Kidney epithelial cell (primary cell): ENCODE measurements at places on chromosomes 7 and 10. TPM values are rescaled to one million over a fixed set of nuclear protein-coding genes. Genes with fewer than 3 reads are reported as not detected.

Gene SCIN
- 8.6 and 14.7 TPM in 2 replicates for total RNA-seq

- no peak for DNase-seq
Measured at GRCh38 chr10:86730227-86730626, 26.2 kb upstream of the BMPR1A start.

GRCh38 chr7:130154501-130155317 lies 50.5 kb downstream of the TMEM209 start:
- no peak for DNase-seq

- DNase-seq: no peak
Measured at GRCh38 chr10:45437587-45438465, 63.8 kb downstream of the ALOX5 start.

Gene ADGRA1
- total RNA-seq: not detected in 2 replicates

Gene HELLS
- total RNA-seq: 18.9 and 28.7 TPM in 2 replicates
